ENCODE measurements at places on chromosomes 13 and 19. TPM values are rescaled to one million over a fixed set of nuclear protein-coding genes. Genes with fewer than 3 reads are reported as not detected.

Gene KIR2DL3
- total RNA-seq = not detected

Gene CD37
- total RNA-seq = not detected

Gene IPO5
- total RNA-seq = 212 TPM

Gene CAMSAP3
- not detected for total RNA-seq

Gene CERS1
- 1.1 TPM for total RNA-seq

Gene C1QTNF9
- total RNA-seq = not detected

Gene OR4F17
- total RNA-seq = not detected

Gene ZFR2
- total RNA-seq = not detected

Gene WDR88
- not detected for total RNA-seq
